ENCODE measurements at places on chromosomes 7 and 10.

DNA sequence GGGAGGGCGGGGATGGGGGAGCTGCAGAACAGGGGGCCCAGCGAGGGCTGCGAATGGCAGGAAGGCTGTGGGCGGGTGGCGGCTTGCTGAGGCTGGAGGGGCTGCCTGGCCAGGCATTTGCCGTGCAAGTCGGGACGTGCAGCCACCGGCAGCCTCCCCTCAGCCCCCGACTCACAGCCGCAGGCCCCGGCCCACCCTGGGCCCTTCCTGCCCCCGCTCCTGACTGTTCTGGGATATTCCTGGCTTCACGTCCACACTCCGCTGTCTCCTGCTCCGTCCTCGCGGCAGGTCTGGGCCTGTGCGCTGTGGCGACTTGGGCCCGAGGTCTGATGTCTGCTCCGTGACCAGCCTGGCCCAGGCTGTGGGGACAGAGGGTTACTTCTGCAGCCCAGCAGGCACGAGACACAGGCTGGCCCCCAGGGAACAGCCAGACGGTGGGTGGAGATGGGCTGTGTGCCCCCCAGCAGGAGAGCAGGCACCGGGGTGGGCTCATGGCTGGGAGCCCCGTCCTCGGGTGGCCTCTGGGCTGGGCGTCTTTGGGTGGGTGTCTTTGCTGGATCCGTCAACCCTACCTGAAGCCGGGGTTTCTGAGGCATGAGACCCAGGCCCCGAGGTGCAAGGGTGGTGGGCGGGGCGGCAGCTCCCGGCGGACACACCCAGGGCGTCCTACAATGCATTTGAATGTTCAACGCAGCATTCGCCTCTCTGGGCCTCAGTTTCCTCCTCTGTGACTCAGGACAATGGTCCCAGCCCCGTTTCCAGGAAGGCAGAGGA lies 86.5 kb downstream of the FOXL3 start:
- no peak for DNase-seq

DNA sequence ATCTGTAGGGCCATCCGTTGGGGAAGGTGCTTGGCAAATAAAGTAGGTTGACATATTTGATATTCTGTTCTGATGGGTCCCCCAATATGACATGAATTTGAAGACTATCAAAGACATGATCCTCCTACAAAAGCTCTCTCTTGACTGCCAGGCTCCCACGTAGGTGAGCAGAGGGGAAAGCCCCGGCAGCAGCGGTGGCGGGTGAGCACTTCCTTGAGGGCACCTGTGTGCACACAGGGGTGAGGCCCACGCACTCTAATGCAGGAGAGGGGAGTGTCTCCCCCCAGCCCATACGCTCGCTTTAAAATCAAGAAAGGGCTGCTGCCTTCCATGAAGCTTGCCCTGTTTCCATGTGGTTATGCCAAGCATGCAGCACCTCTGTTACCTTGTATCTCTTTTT lies 100.4 kb downstream of the TAX1BP1 start:
- peak; percentile 14 for DNase-seq

DNA sequence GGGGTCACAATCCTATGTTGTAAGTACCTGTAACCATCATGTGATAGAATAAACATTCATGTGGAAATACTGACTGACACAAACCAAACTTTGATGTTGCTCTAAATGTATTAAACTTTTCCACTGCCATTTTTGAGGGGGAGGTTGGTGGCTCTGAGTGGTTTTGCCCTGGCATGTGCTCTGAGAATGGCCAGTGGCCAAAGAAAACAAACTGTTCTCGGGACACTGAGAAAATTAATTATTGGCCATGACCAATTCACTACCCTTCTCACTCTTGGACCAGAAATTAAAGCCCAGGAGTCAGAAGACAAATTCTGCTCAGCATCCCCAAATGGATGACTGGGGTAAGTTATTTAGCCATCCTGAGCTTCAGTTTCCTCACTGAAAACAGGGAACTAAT lies 195.9 kb downstream of the XPNPEP1 start:
- no peak for DNase-seq

DNA sequence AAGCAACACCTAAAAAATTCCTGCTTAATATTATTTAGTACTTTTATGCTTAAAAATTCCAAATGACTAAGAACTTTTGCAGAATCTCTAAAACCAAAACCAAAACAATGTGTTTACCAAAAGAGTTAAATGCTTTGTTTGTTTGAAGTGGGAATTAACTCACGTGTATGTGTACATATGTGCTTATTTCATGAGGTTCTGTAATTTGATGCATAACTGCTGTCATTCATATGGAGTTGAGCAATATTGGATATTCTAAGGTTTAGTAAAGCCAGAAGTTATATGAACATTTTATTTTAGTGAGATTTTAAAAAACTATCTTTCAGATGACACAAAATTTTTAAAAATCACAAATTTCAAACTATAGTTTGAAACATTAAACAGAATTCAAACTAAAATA lies 157.1 kb downstream of the PIP4K2A start:
- no peak for DNase-seq

- DNase-seq, result no peak
Observed at GRCh38 chr7:151764056-151764920, 112.6 kb downstream of the PRKAG2 start.

- no peak for DNase-seq
Observed at GRCh38 chr7:148878317-148878716, 5.8 kb downstream of the EZH2 start.

DNA sequence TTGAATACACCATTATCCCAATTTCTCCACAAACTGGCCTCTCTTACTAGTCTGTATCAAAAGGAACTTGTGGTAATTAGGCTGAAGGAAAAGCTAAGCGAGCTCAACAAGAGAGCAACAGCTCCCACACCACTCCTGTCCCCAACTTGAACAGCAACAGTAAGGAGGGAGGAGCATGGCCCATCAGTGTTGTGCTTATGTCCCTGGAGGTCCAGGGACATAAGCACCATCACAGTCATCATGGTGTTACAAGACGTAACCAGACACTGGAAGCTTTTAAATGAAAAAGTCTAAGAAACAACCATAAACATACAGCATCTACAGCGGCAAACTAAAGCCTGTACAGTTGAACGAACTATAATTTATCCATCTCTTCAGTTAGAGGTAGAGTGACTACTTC lies 989 bp downstream of the ERLIN1 start:
- no peak for DNase-seq

GRCh38 chr7:32496052-32496813 lies 944 bp downstream of the AVL9 start:
- DNase-seq, result no peak

DNA sequence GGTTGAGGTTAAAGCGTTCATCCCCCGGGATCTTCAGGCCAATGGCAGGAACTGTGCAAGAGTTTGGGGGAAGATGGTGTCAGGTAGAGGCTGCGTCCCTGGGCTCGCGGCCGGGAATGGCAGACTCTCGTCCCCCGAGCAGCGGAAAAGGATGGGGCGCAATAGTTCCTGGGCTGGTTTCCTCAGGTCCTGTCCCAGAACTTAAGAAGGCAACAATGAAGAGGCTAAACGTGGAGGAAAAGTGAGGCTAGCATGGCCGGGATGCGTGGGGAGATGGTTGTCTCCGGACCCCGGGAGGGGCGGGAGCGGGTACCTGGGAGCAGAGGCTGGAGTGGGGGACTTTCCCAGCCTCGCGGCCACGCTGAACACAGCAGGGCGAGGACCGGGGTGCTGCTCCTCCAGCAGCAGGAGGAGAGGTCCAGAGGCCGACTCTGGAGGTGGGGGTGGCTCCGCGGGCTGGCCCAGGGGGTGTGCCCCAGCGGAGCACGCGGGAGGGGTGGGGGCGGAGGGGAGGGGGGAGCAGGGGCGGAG lies 882 bp downstream of the IRF5 start:
- no peak for DNase-seq

DNA sequence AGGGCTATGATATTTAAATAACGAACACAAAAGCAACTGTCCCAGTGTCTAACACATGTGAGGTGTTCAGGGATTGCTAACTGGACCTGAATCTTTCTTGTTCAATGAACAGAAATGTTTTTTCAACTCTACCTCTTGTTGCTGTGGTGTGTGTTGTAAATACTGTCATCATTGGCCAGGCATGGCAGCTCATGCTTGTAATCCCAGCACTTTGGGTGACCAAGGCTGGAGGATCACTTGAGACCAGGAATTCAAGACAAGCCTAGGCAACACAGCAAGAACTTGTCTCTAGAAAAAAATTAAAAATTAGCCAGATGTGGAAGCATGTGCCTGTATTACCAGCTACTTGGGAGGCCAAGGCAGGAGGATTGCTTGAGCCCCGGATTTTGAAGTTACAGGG lies 1250.9 kb downstream of the TYW1 start:
- DNase-seq, result no peak

DNA sequence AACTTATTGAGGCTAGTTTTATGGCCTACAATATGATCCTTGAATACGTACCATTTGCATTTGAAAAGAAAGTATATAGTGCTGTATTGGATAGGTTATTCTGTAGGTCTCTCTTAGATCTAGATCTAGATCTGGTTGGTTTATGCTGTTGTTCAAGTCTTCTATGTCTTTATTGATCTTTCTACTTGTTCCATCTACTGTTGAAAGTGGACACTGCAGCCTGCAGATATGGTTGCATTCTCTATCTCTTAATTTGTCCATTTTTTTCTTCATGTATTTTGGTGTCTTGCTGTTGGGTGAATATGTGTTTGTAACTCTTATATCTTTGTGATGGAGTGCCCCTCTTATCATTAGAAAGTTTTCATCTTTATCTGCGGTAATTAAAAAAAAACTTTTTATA lies 139.4 kb upstream of the PCDH15 start:
- no peak for DNase-seq

DNA sequence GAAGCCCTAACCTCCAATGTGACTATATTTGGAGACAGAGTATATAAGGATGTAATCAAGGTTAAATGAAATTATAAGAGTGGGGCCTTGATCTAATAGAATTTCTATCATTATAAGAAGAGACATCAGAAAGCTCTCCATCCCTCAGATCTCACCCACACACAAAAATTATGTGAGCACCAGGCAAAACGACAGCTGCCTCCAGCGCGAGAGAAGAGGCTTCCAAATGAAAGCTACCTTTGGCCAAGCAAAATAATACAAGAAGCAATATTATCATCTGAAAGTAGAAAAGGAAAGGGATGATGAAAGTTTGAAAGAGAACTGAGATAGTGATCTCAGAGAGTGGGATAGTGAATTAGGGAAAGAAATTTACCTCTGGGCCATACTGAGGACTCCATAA lies 1192.5 kb downstream of the NXPH1 start:
- DNase-seq, result no peak

DNA sequence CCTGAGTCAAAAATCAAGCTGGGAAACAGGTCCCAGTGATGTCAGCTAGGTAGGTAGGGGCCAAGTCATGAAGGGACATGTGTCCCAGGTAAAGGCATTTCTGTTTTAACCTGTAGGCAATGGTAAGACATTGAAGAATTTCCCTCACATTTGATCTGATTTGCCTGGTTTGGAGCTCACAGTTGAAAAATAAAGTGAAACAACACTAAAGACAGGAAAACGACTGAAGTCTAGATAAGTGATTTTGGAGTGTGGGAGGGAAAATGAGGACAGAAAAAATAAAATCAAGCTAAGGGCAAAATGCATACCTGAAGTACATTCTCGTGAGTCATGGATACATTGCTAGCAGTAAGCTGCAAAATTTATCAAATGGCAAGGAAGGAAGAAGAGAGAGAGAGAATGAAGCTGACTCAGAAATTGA lies 169.9 kb downstream of the SKIDA1 start:
- no peak for DNase-seq

DNA sequence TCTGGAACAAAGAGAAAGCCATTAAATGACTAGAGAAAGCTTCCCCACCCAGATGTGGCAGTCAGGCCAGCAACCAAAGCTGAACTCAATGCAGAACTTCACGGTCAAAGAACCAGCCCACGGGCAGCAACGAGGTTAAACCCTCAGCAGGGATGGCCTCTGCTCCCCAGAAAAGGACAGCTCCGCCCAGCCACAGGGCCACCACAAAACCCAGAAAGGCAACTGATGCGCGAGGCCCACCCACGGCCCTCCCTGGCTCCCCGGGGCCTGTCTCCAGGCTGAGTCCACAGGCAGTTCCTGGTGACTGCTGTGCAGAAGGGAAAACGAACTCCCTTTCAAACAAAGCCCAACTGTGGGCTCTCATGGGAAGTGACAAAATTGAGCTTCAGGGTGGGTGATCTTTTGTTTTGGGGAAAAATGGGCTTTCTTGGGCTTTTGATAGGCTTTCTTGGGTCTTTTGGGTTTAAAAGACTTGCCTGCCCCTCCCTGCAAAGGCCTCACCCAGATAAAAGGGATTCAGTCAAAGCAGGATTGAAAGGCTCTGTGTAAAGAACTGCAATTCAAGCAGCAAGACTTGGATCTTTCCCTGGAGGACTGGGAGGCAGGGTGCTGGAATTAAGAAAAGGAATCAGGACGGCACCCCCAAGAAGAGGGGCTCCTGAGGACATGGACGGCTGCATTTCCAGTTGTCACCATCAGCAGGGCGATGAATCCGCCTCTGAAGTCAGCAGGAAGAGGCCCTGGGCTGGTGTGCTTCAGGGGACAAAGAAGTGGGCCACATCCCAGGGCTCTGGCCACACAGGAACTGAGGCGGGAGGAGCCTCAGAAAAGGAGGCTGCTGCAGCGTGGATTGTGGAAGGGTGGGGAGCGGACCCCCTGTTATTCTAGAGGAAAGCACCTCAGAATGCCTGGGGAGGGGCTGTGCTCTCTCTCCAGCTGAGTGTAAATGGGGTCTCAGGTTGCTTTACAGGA lies 209.9 kb downstream of the USP6NL start:
- DNase-seq, result no peak

Data from stimulated activated CD4-positive, alpha-beta T cell treated with anti-CD3 and anti-CD28 coated beads, Interleukin-12 subunit alpha, Interleukin-12 subunit beta, amount 100 ng/mL, for 24 hours (primary cell).